ENCODE measurements at places on chromosomes 12 and 14. TPM values are rescaled to one million over a fixed set of nuclear protein-coding genes. Genes with fewer than 3 reads are reported as not detected.

- DNase-seq, result no peak
These were observed 165.4 kb downstream of the NRXN3 start for GRCh38 chr14:78335531-78335930.

- DNase-seq, result no peak
These were observed 91.8 kb downstream of the SLC41A2 start for GRCh38 chr12:104866291-104866690.

AKAP3 gene
- total RNA-seq, result 2.4 TPM

NABP2 gene
- 19.6 TPM for total RNA-seq

GRCh38 chr12:20259786-20260185 is 108.6 kb upstream of the PDE3A start:
- DNase-seq, result no peak

EFCAB11 gene
- total RNA-seq, result 3.6 TPM

- no peak for DNase-seq
These were observed 159.1 kb downstream of the PHETA1 start for GRCh38 chr12:111209811-111210210.

FITM1 gene
- total RNA-seq, result 140 TPM

GRCh38 chr14:100849115-100849781 is 23.3 kb downstream of the MEG3 start:
- DNase-seq, result no peak

SLC39A5 gene
- total RNA-seq, result not detected

DNA sequence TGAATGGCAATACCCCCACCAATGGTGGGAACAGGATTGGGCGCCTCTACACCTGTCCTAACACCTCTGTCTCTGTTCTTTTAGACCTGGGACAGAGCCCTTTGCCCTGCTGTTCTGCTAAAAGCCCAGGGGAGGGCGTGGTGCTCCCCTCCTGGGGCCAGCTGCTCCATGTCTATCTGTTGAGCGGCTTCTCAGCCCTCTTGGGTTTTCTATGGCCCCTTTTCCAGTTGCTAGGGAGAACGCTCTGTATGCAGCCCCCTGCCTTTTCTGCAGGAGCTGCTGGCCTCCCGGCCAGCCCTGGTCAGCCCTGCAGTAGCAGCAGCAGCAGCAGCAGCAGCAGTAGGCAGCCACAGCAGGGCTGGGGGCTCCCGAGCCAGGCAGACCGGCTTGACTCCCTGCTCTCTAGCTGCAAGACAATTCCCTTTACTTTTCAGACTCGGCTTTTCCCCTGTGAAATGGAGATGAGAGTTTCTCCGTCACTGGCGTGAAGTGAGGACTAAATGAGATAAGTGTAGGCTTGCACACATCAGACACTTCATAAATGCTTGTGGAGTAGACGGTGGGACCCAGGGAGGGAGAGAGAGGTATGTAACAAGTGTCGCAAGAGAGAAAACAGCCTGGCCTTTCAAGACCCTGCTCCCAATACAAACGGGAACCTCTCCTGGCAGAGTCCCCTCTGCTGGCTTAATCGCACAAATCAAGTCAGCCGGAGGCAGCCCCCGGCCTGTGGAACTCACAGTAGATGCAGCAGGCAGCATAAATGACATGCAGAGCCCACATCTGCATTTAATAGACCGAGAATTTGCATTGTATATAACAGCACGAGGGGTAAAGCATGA is 1.0 kb downstream of the RTL1 start:
- DNase-seq, result no peak

DNA sequence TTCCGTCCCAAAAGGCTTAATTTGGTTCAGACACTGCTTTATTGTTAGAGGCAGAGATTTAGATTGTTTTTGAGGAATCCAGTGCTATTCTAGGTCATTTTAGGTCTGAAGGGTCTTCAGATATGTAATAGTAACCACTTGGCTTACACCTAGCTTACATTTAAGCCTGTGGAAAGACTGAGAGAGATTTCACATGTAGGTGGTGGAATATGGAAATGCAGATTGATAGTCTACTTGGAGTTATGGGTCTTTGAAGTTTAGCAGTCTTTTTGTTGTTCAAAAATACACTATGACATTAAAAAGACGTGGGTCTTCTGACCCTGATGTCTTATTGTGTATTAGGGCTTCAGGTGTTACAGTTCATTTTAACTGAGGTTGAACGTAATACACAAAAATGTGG is 51.4 kb upstream of the CCT2 start:
- no peak for DNase-seq

- no peak for DNase-seq
These were observed 85.9 kb downstream of the KIF21A start for GRCh38 chr12:39357041-39357440.

CFAP54 gene
- total RNA-seq, result 0.10 TPM

PLD4 gene
- 0.27 TPM for total RNA-seq

FBLN5 gene
- 61.7 TPM for total RNA-seq

DNA sequence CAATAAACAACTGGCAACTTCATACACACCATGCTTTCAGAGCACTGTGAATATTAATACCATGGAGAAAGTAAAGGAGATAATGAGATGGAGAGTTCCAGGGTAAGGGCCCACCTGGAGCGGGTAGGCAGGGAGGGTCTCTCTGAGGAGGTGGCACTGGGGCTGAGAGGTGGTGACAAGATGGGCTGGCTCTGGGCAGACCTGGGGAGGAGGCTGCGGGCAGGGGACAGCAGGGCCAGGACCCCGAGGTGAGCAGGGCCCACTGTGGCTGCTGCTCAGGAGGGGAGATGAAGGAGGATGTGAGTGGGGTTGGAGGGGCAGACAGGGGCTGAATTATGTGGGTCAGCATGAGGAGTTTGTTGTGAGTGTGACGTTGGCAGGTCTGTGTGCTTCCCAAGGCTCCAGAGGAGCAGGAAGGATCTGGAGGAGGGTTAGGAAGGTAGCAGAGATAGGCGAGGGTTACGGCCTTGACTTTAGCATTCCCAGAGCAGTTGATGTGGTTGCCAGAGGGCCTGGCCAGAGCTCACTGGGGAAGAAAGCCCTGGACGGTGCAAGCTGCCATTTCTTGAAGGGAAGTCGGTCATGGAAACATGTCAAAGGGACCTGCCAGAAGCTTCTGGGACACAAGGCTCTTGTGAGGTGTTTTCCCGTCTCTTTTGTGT is 88.2 kb downstream of the CACNA1C start:
- DNase-seq, result no peak
